ENCODE measurements at places on chromosomes 16 and 17.

- DNase-seq = no peak
These were observed 1.4 kb upstream of the SLC25A10 start for GRCh38 chr17:81710514-81711308.

DNA sequence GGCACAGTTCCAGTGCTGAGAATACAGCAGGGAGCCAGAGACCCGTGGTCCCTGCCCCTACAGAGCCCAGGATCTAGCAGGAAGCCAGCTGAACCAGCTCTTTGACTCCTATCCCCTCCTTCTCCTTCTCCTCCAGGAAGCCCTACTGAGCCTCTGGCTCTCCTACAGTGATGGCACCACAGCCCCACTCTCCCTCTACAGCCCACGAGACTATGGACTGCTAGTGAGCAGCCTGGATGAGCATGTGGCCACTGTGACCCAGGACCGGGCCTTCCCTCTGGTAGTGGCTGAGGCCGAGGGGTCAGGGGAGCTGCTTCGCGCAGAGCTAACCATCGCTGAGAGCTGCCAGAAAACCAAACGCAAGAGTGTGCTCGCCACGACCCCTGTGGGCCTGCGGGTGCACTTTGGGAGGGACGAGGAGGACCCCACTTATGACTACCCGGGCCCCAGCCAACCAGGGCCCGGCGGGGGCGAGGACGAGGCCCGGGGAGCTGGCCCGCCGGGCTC, 57.7 kb downstream of the TMEM132E start:
- DNase-seq = no peak

GRCh38 chr16:10729104-10730048, 14.3 kb upstream of the NUBP1 start:
- DNase-seq = peak; percentile 28

DNA sequence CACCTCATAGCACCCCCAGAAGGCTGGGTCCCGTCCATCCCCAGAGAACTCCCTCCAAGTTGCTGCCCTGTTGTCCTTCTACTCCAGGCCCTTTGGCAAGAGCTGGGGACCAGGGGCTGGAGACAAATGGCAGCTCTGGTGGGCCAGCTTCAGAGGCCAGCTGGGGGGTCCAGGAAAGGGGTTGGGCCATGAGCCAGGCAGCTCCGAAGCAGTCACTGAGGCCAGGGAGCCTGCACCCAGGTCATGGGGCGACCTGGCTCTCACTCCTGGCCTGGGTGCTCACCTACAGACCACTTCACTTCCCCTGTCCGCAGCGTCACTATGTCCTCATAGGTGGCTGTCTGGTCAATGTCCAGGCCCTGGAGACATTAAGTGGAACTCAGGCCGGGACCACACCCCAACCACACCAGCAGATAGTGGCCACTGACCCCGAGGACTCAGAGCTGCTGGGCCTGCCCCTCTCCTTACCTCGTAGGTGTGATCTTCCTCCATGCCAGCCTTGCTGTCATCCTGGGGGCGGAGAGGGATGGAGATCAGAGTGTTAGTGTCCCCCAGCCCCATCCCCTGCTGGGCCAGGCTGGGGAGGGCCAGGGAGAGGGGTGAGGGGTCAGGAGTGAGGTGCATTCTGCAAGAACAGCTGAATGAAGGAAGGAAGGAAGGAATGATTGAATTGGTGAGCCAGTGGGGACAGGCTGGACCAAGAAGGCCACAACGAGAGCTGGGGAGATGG, 3.0 kb downstream of the CD79B start:
- no peak for DNase-seq

DNA sequence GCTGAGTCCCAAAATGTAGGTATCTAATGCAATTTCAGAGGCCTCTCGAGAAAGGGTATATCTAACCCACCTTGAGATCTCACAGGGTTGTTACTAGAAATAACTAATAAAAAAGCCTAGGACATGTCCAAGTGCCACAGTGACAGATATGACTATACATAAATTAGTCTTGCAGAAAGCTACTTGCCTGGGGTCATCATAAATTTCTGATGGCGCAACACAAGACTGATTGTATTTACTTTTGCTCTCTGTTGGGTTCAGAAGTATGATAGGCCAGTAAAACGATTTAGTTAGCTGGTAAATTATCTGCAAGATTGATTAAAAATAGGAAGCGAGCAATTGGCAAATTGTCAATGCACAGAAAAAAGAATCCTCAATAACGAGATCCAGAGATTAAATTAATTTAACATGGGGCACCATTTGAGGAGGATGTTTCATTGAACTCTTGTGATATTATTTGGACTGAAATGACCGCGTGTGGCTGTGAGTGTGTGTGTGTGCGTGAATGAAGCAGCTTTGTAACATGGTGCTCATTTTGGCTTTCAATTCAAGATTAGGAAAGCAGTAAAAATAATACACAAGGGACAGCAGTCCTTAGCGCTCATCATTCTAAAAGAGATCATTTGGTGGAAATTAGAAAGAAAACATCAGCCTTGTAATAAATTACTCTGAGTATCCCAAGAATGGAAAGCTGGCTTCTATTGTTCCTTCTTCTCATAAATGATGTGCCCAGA, 157.4 kb upstream of the ZFHX3 start:
- no peak for DNase-seq

- no peak for DNase-seq
These were observed 373 bp downstream of the CMC2 start for GRCh38 chr16:81006211-81006812.

DNA sequence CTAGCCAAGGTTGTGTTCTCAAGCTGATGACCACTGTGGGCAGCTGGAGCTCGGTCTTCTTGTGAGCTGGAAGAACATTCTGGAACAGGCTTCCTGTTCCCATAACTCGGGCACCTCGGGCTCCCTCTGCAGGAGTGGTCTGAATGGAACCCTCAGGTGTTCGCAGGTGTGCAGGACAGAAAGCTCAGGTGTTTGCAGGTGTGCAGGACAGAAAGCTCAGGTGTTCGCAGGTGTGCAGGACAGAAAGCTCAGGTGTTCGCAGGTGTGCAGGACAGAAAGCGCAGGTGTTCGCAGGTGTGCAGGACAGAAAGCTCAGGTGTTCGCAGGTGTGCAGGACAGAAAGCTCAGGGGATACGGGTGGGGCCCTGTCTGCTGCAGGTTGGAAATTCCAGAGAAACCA, 109.0 kb upstream of the CACNG5 start:
- DNase-seq = no peak

- no peak for DNase-seq
These were observed 59.7 kb downstream of the ABCC6 start for GRCh38 chr16:16163571-16163970.

GRCh38 chr17:55444471-55445441, 23.1 kb upstream of the MMD start:
- DNase-seq = no peak

DNA sequence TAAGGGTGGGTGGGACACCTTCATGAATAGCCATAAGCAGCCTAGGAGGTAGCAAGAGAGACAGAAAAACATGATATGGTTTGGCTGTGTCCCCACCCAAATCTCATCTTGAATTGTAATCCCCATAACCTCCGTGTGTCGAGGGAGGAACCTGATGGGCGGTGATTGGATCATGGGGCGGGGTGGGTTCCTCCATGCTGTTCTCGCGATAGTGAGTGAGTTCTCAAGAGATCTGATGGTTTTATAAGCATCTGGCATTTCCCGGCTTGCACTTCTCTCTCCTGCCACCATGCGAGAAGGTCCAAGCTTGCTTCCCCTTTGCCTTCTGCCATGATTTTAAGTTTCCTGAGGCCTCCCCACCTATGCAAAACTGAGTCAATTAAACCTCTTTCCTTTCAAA, 259.1 kb upstream of the ERCC4 start:
- no peak for DNase-seq

DNA sequence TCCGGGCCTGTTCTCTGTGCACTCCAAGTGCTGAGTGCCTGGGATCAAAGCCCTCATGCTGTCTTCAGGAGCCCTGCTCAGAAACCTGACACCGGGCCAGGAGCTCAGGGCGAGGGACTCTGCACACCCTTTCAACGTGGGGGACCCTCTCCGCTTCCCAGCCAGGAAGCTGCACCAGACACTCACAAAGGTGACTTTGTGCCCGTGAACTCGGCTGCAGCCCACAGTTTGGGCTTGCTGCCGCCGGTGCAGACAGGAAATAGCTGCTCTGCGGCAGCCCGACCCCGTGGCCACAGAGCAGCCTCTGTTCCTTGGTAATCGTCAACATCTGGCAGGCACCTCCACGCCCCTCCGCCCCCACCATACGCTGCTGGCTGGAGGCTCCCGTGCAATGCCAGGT, 93.4 kb upstream of the METRNL start:
- peak; percentile 52 for DNase-seq

GRCh38 chr16:58511933-58512815, 3.1 kb upstream of the SETD6 start:
- DNase-seq = peak; percentile 55

- peak; percentile 17 for DNase-seq
These were observed 60.5 kb downstream of the NFAT5 start for GRCh38 chr16:69626256-69626655.

DNA sequence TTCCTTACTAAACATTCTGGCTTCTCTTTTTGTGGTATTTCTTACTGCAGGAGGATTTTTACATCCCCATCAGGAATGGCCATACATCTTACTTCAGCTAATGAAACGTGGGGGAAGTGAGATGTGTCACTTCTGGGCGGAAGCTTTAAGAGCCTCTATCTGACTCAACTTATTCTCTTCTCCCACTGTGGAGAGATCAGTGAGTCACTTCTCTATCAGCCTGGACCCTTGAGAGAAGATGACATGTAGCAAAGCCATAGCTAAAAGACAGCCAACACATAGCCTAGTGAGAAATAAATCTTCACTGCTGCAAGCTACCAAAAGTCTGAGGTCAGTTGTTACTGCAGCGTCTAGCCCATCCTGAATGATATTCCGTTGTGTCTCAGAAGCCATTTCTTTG, 1066.7 kb upstream of the RBFOX1 start:
- no peak for DNase-seq

DNA sequence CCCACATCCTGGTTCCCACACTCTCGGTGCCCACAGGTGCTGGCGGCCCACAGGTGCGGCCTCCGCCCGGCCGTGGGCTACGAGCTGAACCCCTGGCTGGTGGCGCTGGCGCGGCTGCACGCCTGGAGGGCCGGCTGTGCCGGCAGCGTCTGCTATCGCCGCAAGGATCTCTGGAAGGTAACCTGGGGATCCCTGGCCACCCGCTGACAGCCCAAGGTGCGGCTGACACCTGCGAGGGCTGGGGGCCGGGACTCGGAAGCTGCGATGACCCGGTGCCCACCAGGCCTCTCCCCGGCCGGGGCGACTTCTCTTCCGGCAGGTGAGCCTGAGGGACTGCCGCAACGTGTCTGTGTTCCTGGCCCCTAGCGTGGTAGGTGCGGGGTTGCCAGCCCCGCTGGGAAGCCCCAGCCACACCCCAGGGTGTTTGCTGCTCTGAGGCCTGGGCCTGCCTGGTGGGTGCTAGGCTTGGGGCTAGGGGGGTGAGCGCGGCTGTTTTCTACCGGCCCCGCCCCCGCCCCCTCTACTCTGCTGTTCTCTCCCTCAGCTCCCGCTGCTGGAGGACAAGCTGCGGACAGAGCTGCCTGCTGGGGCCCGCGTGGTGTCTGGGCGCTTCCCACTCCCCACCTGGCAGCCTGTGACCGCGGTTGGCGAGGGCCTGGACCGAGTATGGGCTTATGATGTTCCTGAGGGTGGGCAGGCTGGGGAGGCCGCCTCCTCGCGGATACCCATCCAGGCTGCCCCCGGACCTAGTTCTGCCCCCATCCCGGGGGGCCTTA, 1.0 kb downstream of the ANTKMT start:
- DNase-seq = no peak

- no peak for DNase-seq
These were observed 35.3 kb upstream of the CRHR1 start for GRCh38 chr17:45748731-45749310.

GRCh38 chr16:31700200-31700529, 172.5 kb downstream of the AHSP start:
- no peak for DNase-seq

DNA sequence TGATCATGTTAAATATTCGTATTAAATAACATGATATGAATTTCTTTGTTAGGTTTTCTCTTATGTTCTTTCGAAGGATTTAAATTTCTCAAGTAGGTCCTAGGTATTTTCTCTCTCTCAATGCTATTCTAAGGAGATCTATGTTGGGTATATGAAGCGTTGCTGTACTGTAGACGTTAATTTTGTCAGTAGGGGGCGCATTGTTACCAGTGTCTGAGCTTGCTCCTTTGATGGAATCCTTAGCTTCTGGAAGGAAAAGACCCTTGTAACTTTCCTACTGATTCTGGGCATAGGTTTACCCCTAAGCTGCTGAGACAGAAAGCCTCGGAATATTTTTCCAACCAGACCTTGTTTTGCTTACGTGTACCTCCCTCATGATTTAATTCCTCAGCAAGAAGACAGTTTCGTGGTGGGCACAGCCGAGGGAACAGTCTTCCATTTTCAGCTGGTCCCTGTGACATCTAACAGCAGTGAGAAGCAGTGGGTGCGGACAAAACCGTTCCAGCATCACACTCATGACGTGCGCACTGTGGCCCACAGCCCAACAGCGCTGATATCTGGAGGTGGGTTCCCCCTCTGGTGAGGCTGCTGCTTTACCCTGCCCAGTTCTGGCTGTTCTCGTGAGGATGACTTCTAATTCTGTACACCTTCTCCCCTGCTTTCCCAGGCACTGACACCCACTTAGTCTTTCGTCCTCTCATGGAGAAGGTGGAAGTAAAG, 17.9 kb downstream of the UTP4 start:
- peak; percentile 80 for DNase-seq

- DNase-seq = no peak
These were observed 2.0 kb downstream of the USP36 start for GRCh38 chr17:78838574-78839005.

GRCh38 chr16:57029161-57030160, 40.1 kb downstream of the NLRC5 start:
- DNase-seq = peak; percentile 79

GRCh38 chr17:18954321-18954720, 2.4 kb downstream of the SLC5A10 start:
- no peak for DNase-seq

- no peak for DNase-seq
These were observed 102.1 kb downstream of the KIF2B start for GRCh38 chr17:53924530-53925455.

GRCh38 chr16:72846594-72846993, 201.3 kb downstream of the ZFHX3 start:
- DNase-seq = no peak

All from astrocyte of the spinal cord (primary cell).